ENCODE measurements at places on chromosomes 1 and 21. TPM values are rescaled to one million over a fixed set of nuclear protein-coding genes. Genes with fewer than 3 reads are reported as not detected.
A peak's percentile ranks its signal among the peaks of the same experiment; 100 is the strongest.

Gene DNTTIP2
- 23.3 TPM for total RNA-seq

Gene SON
- total RNA-seq: 258 TPM

Gene AKR1A1
- total RNA-seq: 51.9 TPM

Gene ATP6V1G3
- total RNA-seq: not detected

- H3K27ac ChIP-seq: no peak overlapping the region
- peaks cover 10% of the 10 kb centered on the region for H3K4me1 ChIP-seq
- no peak overlapping the region for H3K4me3 ChIP-seq
- no peaks in the 10 kb centered on the region for H3K36me3 ChIP-seq
- DNase-seq: no peak
Observed at GRCh38 chr1:197763769-197764168, 11.5 kb downstream of the DENND1B start.

- no peak for DNase-seq
- H3K27ac ChIP-seq: no peak overlapping the region
- H3K4me3 ChIP-seq: no peak overlapping the region
- H3K36me3 ChIP-seq: no peaks in the 10 kb centered on the region
- H3K4me1 ChIP-seq: no peaks in the 10 kb centered on the region
Observed at GRCh38 chr1:56105397-56105796, 474.0 kb downstream of the PLPP3 start.

DNA sequence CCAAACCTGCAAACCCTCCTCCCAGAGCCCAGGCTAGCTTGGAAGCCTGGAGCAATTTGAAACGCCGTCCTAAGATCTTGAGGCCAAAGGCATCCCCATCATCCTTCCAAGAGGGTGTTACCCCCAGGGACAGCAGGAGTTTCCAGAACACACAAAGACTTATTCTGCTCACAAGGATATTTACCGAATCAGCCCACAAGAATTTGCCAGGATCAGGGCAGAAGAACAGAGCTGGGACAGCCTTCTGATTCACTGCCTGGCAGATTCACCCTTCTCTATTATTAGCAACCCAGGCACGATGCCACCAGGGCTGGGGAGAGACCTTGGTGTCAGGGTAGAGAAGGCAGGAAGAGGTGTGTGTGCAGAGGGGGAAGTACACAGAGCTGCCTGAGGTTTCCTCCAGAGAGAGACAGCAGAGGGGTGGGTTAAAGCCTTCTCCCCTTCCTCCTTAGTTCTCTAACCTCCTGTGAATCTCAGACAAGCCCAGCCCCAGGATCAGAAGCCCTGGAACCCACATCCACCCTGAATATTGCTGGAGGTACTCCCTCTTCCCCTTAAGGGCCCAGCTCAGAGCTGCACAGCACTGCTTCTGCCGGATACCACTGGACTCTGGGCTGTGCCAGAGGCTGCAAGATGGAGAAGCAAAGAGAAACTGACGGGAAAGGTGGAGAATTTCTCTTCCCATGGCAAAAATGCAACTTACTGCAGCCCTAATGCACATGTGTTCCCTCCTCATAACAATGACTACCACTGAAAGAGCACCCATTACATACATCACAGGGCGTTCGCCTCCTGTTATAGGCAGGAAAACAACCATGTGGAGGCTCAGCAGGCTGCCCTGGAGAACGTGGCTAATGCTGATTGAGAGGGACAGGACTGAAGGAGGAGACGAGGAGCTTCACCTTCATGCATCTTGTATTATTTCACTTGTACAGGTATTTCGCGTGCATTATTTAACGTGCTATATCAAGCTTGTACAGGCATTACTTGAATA, 61.8 kb downstream of the ITPKB start:
- no peaks in the 10 kb centered on the region for H3K36me3 ChIP-seq
- peak; percentile 98 for DNase-seq
- H3K27me3 ChIP-seq: no peaks in the 10 kb centered on the region
- no peak overlapping the region for H3K4me3 ChIP-seq
- no peak overlapping the region for H3K27ac ChIP-seq

DNA sequence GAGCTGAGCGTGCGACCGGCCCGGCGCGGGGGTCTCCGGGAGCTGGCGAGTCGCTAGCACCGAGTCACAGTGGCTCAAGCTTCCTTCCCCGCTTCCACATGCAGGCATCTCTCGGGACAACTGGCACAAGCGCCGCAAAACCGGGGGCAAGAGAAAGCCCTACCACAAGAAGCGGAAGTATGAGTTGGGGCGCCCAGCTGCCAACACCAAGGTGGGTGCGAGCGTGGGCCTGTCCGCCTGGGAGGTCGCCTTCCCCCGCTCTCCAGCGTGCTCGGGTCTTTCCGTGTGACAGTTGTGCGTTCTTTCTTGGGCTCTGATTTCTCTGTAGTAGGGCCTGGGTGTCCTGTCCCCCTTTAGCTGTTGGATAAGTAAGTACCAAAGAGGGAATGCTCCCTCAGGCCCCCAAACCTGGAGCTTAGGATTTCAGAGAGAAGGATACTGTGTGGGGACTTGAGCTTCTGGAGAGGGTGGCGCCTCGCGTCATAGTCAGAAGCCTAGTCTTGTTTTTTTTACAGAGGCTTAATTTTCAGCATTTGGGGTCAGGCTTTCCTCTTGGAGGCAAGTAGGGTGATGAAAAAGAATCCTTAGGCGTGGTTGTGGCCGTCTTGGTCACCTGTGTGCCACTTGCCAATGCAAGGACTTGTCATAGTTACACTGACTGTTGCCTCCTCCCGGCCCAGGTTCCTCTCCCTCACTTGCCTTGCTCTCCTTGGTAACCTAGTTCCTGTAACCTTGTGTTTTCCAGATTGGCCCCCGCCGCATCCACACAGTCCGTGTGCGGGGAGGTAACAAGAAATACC, 790 bp downstream of the RPS8 start:
- H3K36me3 ChIP-seq: peaks cover 28% of the 10 kb centered on the region
- H3K4me3 ChIP-seq: peak overlapping the region; percentile 62
- H3K27me3 ChIP-seq: no peaks in the 10 kb centered on the region
- DNase-seq: no peak

DNA sequence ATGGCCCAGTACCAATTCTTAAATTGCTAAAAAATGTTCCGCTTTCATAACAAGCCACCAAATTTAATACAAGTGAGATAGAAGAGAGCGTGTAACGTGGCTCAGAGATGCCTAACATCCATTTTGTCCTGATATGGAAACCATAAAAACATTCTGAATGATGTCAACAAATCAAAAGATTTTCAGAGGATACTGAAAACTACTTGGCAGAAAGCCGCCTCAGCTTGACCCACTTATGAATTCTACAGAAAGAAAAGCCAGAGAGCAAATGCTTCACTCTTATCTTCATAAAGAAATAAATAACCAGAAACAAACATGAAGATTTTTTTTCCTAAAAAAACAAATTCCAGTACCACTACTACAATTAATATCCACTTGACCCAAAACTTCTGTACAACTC, 41.2 kb downstream of the OMA1 start:
- no peak for DNase-seq
- no peak overlapping the region for H3K27ac ChIP-seq
- peaks cover 5% of the 10 kb centered on the region for H3K4me1 ChIP-seq
- H3K27me3 ChIP-seq: no peaks in the 10 kb centered on the region
- no peak overlapping the region for H3K4me3 ChIP-seq

DNA sequence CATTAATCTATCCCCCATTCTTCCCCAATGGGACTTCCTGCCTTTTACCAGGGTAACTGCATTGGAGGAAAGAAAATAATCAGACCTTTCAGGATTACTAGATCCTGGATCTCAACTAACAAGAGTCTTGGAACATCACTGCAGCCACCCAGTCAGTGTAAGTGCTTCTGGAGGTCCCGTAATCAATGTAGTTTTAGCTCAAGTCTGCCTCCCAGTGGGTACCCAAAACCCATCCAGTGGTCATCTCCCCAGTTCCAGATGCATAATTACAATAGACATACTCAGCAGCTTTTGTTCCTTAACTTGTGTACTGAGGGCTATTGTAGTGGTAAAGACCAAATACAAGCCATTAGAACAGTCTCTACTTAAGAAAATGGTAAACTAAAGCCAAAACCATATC, 319.1 kb downstream of the GPATCH2 start:
- no peaks in the 10 kb centered on the region for H3K27me3 ChIP-seq
- no peaks in the 10 kb centered on the region for H3K4me1 ChIP-seq
- DNase-seq: no peak
- no peak overlapping the region for H3K4me3 ChIP-seq
- H3K27ac ChIP-seq: no peak overlapping the region
- no peaks in the 10 kb centered on the region for H3K36me3 ChIP-seq

- H3K4me3 ChIP-seq: no peak overlapping the region
- no peak overlapping the region for H3K27ac ChIP-seq
- H3K27me3 ChIP-seq: no peaks in the 10 kb centered on the region
- peaks cover 18% of the 10 kb centered on the region for H3K4me1 ChIP-seq
- H3K36me3 ChIP-seq: no peaks in the 10 kb centered on the region
- no peak for DNase-seq
Observed at GRCh38 chr1:186033847-186034271, 299.7 kb downstream of the HMCN1 start.

- peaks cover 16% of the 10 kb centered on the region for H3K4me1 ChIP-seq
- H3K4me3 ChIP-seq: no peak overlapping the region
- no peaks in the 10 kb centered on the region for H3K36me3 ChIP-seq
- H3K27me3 ChIP-seq: peaks cover 90% of the 10 kb centered on the region
- DNase-seq: no peak
- no peak overlapping the region for H3K27ac ChIP-seq
Observed at GRCh38 chr1:26959270-26959669, 998 bp downstream of the KDF1 start.

Data from esophagus muscularis mucosa (tissue), 4 donors.